ENCODE measurements at places on chromosomes 2 and 18.

GRCh38 chr2:188720811-188721605, 253.2 kb upstream of the COL3A1 start:
- DNase-seq = no peak

DNA sequence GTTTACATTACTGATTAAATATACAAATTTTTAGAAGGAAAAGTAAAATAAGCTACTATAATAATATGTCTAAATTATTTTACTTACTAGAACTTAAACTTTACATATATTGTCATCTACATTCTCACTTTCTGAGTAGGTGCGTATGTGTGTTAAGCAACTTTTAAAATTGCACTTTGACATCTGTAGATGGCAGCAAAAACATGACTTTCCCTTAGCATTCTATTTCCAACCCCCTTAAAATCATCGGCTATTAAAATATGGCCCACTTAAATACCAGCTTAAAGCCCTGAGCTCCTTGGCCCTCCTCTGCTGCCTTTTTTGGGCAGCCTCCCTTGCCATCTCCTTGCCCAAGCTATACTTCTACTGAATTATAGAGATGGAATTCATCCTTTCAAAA, 78.0 kb downstream of the UPP2 start:
- no peak for DNase-seq

DNA sequence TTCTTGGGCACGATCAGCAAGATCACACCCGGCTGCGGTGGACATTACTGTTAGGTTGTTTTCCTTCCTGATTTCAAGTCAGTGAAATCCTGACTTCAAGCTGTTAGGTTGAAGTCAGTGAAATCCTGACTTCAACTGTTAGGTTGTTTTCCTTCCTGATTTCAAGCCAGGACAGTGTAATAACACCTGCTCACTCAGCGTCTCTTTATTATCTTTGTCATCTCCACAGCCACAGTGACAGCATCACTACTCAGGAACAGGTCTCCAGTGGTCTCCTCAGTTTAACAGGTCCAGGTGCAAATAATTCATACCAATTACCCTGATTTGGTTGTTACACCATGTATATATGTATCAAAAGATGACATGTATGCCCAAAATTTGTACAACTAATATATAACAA, 208.1 kb upstream of the REG3G start:
- no peak for DNase-seq

DNA sequence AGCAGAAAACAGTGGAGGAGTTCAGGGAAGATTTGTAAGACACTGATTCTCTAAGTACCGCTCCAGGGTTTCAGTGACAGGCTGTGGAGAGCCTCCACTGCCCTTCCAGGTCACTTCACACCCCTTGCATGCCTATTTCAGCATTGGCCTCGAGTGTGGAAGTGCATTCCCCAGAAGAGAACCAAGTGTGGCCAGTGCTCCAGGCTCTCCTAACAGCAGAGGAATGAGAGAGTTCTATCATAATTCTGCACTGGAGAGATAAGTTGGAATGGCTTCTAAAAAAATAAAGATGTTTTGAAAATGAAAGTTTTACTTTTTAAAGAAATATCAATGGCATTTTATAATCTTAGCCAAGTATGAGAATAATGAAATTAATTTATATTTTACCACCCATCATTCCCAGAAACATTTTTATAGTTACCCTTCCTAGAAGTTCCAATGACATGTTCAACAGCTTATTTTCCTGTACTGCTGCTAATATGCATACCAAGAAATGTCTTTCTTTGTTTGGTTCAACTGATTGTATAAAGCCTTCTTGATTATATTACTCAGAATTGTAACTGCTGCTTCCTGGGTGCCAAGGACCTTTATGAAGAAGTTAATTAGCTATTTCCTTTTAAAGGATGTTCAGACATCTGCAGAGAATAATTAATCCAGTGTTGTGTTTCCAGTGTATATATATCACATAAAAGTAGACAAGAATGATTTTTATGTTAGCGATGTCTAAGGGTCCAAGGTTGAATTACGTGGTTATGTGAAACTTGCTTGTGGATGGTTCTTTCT, 61.0 kb upstream of the SERPINE2 start:
- no peak for DNase-seq

GRCh38 chr2:25651066-25651465, 22.3 kb downstream of the DTNB start:
- DNase-seq = no peak

DNA sequence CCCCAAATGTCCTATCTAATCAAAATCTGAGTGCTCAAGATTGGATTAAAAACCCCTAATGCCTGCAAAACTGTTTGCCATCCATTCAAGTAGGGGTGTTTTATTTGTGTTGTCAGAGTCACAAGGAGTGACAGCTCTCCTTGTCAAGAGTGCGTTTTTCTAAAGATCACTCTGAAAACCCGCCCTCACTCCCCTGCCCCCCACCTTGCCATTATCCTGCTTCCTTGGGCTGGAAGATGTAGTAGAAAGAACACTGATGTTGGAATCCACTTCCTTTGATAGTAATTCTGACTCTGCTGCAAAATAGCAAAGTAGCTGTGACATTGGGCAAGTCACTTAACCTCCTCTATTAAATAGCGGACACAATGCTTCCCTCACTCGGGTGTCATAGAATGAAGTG, 155.6 kb downstream of the TSN start:
- DNase-seq = no peak

DNA sequence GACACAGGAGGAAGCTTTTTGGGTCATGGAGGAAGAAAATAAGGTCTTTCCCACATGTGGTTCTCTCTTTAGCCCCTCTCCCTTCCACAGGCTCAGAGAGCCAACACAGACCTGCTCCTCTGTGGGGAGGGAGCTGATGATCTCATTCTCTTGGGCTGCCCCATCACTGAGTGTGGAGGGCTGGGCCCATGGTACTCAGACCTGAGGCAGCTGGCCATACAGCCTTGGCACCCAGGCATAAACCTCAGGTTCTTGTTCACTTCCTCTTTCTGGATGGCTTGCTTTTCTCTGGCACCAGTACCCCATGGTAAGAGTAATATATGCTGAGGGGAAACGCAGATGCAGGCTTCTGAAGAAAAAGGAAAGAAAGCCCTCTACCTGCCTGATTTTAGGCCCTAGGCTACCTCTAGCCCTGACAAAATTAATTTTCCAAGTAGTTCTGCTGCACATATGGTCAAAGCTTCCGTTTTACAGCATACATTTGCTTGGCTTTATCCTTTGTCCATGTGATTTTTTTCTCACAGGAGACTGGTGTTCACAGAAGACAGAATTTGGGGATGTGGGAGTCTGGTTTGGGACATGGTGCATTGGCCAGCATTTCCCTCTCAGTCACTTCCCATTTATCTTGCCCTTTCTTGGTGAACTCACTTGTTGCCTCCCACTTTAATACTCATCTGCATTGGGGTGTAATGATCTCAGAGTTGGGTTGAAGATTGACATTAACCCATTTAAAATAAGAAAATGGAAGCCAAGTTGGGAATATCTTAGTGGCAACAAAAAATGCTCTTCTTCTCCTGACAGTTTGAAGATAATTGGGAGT, 11.1 kb downstream of the DHRS9 start:
- DNase-seq = no peak

- no peak for DNase-seq
Observed at GRCh38 chr2:95047629-95048510, 22.4 kb downstream of the MAL start.

DNA sequence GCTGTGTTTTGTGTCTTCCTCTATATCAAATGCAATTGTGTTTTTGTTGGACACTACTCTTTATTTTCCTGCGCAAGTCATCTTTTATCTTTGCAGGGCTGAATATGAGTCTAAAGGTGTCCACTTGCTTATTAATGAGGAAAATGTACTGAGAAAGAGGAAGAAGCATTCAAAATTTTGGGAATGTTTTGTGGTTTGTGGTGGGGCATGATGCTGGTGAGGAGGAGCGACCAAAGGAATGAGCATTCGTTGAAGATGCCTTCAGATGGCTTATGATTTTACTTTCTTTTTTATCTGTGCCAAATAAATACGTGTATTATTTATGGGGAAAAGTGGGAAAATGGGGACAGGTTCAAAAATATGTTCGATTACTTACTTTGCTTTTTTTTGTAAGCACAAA, 63.9 kb upstream of the SMIM21 start:
- no peak for DNase-seq

Data from stimulated activated CD4-positive, alpha-beta T cell treated with anti-CD3 and anti-CD28 coated beads, Interleukin-4, amount 100 ng/mL, for 4 hours (primary cell).